ENCODE measurements at places on chromosomes 2 and 18.
A peak's percentile ranks its signal among the peaks of the same experiment; 100 is the strongest.

- no peak for DNase-seq
These were observed 816 bp downstream of the SCTR start for GRCh38 chr2:119523383-119523951.

GRCh38 chr2:80786584-80786983, 482.0 kb upstream of the LRRTM1 start:
- DNase-seq: no peak

DNA sequence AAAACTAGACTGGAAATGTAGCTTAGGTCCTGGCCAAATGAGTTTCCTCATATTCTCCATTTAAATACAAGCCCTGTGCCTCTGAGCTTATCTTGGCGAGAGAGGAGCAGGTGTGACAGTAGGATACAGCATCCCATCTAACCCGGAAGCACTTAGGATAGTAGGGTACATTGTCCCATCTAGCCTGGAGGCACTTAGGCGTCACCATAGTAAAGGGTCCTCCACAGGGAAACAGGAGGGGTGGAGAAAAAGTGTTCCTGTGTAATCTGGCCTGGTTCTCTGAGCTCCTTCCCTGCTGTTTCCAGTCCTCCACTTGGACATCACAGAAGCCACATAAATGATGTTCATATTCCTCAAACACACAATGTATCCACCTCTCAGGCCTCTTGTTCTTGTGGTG, 301.4 kb downstream of the GALR1 start:
- no peak for DNase-seq

DNA sequence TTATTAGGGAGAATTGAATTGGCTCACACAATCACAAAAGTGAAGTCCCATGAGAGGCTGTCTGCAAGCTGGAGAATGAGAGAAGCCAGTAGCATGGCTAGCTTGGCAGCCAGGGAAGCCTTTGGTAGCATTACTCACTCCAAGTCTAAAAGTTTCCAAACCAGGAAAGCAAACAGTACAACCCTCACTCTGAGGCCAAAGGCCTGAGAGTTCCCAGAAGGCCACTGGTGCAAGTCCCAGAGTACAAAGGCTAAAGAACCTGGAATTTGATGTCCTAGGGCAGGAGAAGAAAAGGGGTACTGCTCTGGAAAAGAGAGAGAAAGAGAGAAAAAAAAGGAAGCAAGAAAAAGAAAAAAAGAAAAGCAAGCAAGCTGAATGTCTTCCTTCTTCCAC, 318.2 kb downstream of the RND3 start:
- DNase-seq: no peak

- no peak for DNase-seq
These were observed 23.5 kb downstream of the CD302 start for GRCh38 chr2:159774370-159774990.

- no peak for DNase-seq
These were observed 152.6 kb downstream of the FAM210A start for GRCh38 chr18:13573750-13574149.

DNA sequence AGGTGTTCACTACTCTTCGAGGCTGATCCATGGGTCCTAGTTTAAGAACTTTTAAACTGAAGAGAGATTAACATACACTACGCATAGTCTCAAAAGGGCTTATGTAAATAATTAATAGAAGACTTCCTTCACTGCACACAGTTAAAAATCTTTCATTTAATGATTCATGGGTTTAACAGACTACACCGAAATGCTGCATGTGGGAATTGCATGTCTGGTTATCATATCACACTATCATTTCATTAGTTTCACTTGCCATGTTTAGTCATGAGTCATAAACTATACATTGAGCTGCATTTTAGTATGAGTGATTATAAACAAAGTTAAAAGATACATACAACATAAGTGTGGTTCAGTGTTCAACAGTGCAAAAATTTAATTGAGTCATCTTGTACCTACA, 31.2 kb downstream of the GLS start:
- DNase-seq: no peak

DNA sequence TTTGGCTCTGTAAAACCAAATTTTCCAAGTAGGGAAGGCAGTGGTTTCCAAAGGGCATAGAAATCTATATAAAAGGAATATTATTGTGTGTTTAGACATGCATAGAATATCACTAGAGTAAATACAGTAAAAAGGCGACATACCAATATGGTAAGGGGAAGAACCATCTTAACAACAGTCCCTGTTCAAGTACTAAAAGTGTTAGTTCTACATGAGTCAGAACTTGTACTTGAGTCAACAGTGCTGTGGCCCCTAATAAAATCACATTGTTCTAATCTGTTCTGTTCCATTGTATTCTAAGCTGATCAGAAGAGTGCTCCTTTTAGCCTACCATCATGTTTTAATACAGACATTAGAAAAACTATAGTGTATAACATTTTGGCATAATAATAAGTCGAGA, 36.1 kb upstream of the TNFRSF11A start:
- DNase-seq: no peak

DNA sequence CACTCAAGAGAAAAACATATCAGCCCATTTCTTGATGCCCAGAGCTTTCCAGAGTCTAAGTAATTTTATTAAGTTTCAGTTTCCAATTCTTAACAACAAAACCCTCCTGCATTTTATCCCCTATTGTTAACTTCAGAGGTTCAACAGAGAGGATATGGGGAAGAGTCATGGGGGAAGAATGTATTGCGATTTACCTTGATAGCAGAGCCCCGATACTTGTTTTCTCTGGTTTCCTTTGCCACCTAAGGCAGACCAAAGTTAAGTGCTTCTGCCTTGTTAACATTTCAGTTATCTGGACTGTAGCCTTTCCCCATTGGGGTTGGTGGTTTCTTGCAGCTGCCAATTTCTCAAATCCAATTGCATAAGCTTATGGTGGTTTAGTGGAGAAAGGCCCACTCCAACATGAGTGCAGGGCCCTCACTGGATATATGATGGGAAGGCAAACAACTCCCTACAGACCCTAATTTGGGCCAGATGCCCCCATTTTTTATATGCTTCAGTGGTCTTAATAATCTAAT, 82.0 kb upstream of the ITGB6 start:
- DNase-seq: no peak

DNA sequence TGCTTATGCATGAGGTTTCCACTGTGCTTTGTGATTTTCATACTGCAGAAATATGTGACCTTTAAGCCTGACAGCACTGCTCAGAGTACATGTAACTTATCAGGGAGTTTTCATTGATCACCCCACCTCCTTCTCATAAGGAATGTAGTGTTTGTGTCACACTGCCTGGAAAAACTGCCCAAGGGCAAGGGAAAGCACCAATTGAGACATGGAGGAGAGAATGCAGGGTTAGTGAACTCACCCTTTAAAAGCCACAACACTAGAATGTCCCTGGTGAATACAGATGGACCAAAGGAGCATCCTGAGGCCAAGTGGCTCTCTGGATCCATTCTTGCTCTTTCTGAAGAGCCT, 147.2 kb upstream of the SPATS2L start:
- DNase-seq: no peak

DNA sequence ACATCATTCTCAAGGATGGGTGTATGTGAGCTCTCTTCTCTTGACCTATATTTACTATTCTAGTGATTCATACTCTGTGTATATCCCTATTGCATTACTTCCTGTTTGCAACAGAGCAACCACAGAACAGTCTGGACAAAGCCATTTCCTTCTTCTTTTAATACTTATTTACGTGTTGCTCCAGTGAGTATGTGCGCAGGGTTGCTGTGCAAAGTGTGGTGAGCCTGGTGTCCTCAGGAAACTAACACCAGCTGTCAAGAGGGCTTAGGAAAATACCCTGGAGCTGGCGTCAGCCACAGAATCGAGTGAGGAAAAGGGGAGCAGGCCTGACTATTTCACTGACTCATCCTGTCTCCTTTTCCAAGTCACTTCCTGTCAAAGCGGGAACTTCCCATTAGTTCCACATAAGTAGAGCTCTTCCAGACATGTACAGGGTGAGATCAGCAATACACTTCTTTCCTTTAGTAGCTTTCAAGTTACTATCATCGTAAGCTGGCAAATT, 214.1 kb upstream of the COPS8 start:
- peak; percentile 28 for DNase-seq

GRCh38 chr2:129240061-129240460, 739.4 kb upstream of the RAB6C start:
- no peak for DNase-seq

DNA sequence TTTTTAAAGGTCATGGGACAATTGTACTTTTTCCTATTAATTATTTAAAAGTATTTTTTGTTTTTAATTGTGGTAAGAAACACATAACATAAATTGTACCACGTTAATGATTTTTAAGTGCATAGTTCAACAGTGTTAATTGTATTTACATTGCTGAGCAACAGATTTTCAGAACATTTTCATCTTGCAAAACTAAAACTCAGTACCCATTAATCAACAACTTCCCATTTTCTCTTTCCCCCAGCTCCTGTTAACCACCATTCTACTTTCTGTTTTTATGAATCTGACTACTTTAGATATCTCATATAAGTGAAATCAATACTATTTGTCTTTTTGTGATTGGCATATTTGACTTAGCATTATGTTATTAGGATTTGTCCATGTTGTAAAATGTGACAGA, 483.9 kb upstream of the ZNF804A start:
- no peak for DNase-seq

DNA sequence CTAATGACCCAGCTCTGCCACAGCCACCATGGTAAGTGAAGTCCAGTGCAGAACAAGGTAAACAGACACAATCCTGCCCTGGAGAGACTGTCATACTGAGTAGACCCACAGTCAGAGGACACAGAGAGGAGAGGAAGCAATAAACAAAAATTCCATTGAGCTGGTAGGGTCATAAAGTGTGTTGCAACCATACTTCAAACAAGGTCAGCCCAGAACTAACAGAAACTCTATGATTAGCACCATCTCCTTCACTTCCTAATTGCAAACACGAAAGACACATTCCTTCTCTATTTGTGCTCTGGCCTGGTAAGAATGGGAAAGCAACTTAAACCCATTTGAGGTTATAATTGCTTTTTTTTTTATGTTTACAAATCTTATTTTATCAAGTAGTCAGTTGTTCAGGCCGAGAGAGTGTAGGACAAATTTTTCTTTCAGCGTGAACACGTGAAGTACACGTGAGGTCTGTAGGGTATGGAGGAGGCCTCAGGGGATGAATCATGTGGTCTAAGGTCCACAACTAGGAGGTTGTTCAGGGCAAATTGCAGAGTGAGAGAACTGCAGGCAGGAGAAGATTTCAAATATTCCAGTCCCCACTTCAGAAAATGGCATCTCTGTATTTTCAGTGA, 71.4 kb upstream of the GLS start:
- DNase-seq: no peak

DNA sequence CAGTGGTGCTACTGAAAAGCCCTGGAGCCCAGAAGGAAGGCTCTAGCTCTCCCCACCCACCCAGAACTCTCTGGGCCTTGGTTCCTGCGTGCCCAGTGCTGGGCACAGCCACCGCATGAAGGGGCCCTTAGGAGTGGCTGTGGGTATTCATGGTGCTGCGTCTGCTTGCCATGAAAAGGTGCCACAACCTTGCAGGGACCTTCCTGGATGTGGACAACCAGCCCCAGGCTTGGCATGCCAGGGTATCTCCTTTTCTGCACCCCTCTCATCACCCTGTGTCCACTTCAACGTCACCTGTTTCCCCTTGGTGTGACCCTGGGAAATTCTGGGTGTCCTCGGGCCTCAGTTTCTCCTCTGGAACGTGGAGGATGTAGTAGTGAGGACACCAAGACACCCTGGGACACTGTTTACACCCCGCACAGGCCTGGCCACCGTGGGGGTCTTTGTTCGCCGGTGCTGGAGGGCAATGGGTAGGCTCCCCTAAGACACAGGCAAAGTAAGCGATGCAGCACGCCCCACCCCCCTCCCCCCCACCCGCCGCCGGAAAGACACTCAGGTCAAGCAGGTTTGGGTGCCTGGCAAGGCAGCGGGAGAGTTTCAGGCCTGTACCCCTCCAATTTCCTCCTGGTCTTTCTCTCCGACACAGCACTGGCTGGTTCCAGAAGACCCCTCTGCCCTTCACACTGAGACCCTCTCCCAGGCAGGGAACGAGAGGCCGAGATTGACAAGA, 34.8 kb upstream of the TAF1B start:
- DNase-seq: no peak

- no peak for DNase-seq
These were observed 218.3 kb upstream of the RND3 start for GRCh38 chr2:150705767-150706166.

DNA sequence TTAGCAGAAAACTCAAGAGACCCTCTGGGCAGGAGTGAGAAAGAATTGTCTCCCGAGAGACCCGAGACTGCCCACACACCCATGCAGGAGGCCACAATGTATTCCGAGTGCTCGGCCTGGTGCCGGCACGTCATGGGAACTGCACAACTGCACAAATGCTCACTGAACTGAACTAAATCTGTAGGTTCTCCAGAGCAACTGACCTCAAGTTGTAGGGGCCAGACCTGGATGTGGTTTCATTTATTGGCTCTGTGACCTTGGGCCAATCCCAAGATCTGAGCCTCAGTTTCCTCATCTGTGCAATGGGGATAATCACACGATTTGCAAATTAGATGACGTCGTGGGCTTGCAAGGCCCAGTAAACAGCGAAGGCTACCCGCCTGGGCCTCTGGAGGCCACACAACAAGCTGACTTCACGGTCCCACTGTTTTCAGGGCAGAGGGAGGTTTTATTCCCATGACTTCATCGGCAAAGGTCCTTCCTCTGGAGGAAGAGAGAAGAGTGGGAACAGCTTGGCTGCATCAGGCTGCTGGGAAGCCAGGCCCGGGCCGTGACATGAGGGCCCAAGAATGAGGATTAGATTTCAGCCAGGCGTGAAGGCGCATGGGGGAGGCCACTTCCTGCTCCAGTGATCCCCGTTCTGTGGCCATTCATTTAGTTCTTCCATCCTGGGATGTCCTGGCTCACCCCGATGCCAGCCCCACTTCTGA, 3.6 kb upstream of the ERFE start:
- no peak for DNase-seq

DNA sequence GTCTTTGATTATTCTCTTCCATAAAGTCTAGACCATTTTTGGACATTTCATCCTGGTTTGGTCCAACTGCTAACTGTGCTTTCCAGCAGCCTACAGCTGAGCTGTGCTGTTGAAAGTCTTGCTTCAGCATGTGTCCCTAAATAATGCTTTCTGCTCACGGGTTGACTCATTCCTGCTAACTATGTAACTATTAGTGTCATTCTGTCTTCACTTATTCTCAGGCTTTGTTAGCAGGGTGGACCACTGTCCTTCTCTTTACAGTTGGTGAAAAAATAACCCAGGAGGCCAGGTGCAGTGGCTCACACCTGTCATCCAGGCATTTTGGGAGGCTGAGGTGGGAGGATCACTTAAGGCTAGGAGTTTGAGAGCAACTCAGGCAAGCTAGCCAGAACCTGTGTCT, 8.9 kb downstream of the ADAM23 start:
- DNase-seq: no peak

All from bone marrow (tissue), 2 donors.